RKO (cell line): ENCODE measurements at places on chromosomes 11 and 22.

DNA sequence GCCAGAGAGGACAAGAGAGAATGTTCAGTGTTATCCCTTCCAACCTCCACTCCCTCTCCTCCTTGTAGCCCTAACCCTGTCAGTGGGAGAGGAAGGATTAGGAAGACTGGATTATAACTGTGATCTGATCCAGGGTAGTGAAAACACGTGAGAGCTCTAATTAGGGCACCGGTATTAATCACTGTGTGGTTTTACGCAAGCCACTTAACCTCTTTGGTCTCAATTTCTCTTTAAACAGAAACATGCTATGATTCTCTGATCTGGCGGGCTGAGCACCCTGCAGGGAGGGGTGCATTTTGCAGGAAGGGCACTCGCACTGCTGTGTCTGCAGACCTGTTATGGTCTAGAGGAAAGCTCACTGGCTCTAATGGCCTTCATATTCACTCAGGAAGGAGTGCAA is 11.5 kb downstream of the RPL27A start:
- no peak for DNase-seq

GRCh38 chr11:15932417-15932816 is 423.9 kb downstream of the SOX6 start:
- DNase-seq: no peak

DNA sequence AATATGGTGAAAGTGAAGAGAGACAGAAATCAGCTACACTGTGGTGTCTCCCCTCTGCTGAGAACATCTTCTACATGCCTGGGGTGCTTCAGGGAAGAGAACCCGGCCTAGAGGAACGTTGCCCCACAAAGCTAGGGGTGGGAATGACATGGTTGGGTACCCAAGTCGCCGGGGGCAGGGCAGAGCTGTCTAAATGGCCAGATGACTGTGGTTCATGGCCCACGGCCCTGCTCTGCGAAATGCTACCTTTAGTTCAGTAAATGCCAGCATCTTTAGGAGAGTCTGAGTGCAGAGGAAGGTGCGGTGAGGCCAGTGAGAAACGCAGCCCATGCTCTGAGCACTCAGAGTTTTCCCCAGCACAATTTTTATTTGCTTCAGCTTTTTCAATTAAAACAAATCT is 12.8 kb downstream of the BRD1 start:
- no peak for DNase-seq

GRCh38 chr11:12329169-12329568 is 48.2 kb upstream of the PARVA start:
- no peak for DNase-seq

DNA sequence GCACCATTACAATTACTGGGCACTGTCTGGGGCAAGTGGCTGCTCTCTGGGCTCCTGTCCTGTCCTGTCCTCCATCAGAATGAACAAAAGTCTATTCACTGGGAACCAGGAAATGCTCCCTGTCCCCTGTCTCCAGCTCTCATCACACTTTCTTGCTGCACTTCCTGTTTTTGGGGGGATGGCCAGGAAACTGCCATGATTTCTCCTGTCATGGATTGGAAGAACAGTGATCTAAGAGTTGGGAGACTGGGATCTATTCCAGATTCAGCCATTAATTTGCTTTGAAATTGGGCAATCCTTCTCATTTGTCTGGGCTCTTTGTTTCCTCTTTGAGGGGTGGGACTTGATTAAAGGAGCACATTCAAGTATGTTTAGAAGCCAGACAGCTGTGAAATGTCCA is 61.4 kb upstream of the KIRREL3 start:
- DNase-seq: no peak
